ENCODE measurements at places on chromosomes 7 and 10.

DNA sequence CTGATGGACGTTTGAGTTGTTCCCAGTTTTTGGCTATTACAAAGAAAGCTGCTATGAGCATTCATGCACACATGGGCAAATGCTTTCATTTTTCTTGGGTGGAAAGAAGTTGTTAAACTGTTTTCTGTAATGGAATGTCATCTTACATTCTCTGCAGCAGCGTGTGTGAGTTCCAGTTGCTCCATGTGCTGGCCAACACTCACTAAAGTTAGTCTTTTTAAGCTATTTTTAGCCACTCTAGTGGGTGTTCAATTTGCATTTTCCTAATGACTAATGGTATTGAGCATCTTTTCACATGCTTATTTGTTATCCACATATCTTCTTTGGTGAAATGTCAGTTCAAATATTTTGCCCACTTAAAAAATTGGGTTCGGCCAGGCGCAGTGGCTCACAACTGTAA is 82.8 kb upstream of the COL13A1 start:
- DNase-seq, result no peak

DNA sequence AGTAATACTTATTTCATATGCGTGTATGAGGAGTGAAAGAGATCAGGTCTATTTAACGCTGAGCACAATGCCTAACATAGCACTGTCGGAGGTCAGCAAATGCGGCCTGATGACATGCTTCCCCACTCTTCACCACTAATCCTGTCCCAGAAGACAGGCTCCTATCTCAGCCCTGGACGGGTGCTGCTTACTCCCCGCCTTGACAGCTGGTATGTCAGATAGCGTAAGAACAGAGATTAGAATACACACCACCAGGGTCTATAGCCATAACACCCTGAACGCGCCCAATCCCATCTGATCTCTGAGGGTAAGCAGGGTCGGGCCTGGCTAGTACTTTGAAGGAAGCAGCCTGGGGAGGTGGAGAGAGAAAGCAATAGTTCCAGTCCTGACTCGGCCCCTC is 32.3 kb upstream of the TM9SF3 start:
- DNase-seq, result no peak

DNA sequence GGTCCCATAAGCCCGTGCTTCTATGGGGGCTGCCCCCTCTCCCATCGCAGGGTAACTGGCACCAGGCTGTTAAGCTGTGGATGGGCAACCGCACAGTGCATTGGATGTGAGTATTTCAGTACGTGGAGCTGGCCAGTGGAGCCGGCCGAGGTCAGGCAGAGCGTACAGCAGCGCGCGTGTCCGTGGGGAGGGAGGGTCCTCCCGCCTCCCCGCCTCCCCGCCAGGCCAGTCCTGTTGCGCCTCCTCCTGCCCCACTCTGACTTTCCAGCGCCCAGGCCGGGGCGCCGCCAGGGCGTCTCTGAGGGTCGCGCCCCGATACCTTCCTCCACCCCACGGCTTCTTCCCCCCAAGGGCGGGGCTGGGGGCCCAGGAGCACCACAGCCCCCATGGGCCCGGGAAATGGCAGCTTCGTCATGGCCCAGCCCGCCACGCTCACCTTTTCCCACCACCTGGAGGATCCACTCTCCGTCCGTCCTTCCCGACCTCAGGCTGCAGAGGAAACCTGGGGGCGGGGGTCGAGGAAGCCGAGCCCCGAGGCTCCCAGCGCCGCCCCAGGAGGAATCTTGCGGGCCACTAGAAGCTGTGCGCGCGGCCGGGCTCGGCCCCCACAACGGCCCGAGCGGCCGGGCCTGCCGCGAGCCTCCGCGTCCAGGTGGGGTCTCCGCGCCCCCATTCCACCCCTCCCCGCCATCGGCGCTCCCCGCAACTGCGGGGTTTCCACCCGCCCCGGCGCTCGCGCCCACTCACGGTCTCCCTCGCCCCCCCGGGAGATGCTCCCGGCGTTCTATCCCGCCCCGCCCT is 831 bp upstream of the PFKP start:
- DNase-seq, result no peak

- DNase-seq, result no peak
Observed at GRCh38 chr7:138072726-138073125, 3.5 kb upstream of the AKR1D1 start.

DNA sequence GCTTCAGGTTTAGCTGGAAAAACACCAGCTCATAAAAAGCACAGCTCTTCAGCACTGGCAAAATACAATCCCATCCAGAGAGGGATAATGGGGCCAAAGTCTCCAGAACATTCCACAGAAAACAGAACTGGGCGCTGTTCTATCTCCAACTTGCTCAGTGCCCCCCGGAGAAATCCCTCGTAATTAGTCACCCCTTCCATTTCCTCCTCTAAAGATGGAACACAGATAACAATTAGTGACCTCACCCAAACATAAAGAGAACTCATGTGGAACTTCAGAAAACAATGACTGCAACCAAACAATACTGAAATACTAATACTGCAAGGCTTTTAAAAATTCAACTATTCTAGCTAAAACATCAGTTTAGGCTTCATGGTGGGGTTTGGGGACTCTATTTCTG is 46.3 kb downstream of the KIAA1549 start:
- DNase-seq, result no peak

Measured in posterior vena cava (tissue), 2 donors.